ENCODE measurements at places on chromosomes 6 and 20.

- DNase-seq = peak; percentile 46
Observed at GRCh38 chr6:73515204-73515655, 5.6 kb downstream of the EEF1A1 start.

- DNase-seq = no peak
Observed at GRCh38 chr6:66533921-66534404, 826.9 kb upstream of the EYS start.

GRCh38 chr20:9999645-10000044 lies 35.1 kb upstream of the ANKEF1 start:
- DNase-seq = no peak

DNA sequence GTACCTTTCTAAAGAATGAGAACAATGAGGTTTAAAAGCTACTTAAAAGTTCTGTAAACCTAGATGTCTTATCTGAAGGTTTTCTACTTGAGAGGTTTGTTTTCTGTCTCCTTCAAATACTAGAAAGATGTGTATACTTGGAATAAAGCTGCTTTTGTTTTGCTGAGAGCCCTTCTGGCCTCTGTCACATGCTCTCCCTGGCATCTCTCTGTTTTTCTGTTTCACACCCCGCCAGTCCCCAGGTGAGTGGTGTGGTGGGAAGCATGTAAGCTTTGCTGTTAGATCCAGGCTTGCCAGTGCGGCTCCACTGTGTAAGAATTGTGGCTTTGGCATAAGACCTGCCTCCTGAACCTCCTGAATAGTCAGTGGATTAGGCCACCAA lies 56.8 kb downstream of the SNX9 start:
- DNase-seq = no peak

DNA sequence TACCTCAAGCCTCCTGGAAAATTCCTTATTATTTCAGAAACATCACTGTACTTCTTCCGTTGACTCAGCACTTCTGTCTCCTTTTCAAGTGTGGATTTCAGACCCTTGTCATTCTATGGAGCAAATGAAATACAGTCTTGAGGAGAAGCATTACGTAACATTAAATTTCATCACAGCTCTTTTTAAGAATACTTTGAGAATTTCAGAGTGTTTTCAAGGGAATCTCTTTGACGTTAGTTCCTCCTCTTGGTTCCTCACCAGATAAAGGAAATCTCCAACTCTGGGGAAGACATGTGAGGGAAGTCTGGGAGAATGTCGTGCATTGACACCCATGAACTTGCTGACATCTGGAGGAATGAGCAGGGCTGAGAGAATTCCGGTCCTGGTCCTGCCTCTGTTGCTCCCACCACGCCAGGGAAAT lies 32.3 kb downstream of the UST start:
- peak; percentile 54 for DNase-seq

DNA sequence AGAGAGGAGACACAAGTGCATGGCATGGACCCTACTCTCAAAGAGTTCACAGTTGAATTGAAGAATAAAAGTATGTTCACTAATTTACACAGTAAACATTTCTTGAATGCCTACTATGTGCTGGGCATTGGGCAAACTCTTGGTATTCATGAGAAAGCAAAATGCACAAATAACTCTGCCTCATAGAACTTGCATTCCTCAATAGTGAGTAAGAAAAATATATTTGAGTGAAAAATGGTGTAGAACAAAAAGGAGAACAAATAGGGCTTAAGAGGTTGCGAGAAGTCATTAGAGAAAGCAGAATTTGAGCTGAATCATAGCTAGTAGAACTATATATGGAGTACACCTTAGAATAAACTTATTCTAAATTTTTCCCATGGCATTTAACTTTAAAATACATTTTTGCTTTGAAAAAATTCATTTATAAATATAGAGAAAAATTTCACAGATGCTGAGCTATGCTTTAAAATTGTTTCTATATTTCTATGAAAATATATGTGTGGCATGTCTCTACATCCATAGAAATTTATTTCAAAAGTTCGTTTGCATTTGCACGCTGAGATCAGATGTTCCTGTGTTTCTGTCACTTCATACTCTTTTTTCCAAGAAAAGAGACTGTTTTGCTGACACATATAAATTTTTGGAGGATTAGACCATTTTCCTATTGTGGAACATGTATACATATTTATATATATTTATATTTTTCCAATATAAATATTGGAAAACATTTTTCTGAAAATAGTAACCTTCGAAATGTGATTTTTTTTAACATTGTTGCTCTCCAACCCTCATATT lies 236.1 kb downstream of the KCNQ5 start:
- peak; percentile 54 for DNase-seq

DNA sequence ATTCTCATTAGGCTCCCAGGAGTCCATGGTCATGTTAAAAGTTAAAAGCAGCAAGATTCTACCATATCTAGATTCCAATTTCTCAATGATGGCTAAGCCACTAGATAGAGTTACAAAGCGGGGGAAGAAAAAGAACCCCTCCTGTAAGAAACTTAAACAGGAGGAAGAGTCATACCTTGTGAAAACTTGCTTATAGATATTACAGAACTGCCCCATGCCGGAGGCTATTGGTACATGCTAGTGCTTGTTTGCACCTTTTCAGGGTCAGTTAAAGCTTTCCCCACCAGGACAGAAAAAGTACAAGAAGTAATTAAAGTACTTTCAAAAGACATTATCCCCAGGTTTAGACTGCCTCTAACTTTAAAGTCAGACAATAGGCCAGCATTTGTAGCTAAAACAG lies 15.5 kb upstream of the GSTA3 start:
- no peak for DNase-seq

GRCh38 chr6:53410508-53411258 lies 61.9 kb upstream of the ELOVL5 start:
- DNase-seq = peak; percentile 31

DNA sequence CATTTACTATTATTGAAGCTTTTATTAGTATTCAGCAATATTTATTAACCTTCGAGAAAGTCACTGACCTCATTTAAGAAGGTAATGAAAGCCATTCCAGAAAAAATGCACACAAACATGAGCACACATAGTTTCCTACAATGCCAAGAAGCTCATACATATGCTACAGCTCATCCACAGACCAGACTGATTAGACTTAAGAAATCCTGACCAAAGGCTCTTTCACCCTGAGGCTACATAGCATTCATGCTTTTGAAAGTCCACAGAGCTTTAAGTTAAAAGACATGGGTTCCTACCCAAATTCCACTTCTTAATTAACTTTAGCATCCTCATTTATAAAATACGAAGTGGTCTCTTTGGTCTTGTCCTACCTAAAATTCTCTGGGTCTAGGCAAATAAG lies 430.4 kb downstream of the TBC1D32 start:
- no peak for DNase-seq

- DNase-seq = no peak
Observed at GRCh38 chr20:21391185-21391971, 5.9 kb downstream of the NKX2-4 start.

GRCh38 chr6:16318538-16318937 lies 80.2 kb downstream of the GMPR start:
- peak; percentile 83 for DNase-seq

- DNase-seq = no peak
Observed at GRCh38 chr6:42512579-42512978, 51.2 kb upstream of the UBR2 start.

- no peak for DNase-seq
Observed at GRCh38 chr6:97049253-97050011, 124.9 kb downstream of the KLHL32 start.

DNA sequence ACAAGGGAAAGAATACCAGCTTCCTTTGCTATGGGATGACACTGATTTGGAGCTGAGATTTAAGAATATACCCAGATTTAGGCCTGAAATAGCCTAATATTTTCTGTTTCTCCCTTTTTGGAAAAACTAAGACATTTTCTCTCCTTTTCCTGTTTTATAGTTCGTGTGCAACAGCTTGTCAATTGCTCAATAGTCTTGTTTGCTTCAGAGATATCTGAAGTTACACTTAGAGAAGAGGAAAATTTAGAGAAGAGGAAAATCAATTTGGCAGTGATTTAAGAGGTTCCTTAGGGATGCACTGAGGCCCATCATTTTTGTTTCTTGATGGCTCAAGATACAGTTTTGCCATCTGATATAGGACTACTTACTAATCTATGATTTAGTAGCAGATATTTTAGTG lies 398.6 kb downstream of the RFPL4B start:
- DNase-seq = no peak

- DNase-seq = no peak
Observed at GRCh38 chr6:144217264-144217663, 66.9 kb downstream of the STX11 start.

GRCh38 chr6:40387871-40388264 lies 199.3 kb downstream of the LRFN2 start:
- no peak for DNase-seq
